Ovary (tissue), 10 donors: ENCODE measurements at places on chromosomes 4 and X.

GRCh38 chr4:99438405-99438780, 3.3 kb upstream of the ADH7 start:
- DNase-seq: no peak

GRCh38 chrX:10923466-10923865, 187.7 kb upstream of the HCCS start:
- no peak for DNase-seq

- no peak for DNase-seq
These were observed 23.0 kb upstream of the SLC25A4 start for GRCh38 chr4:185119927-185120630.

GRCh38 chr4:82381235-82381634, 7.4 kb upstream of the HNRNPD start:
- no peak for DNase-seq

GRCh38 chr4:57763070-57763469, 652.9 kb upstream of the IGFBP7 start:
- DNase-seq: no peak

DNA sequence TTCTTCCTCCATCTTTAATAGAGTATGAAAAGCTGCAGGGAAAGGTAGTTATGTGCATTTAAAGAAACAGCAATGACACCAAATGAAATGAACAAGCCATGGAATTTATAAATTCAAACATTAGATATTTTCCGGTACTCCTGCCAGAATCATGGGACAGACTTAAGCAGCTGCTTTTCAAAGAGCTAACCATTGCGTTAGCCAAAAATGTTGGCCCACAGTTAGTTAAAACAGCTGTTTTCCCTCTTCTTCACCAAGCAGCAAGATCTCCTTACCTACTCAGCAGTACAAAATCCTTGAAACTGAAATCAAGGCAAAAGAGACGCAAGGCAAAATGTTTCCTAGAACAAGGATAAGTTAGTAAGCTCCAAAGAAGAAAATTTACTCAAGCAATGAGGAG, 64.0 kb downstream of the MANBA start:
- no peak for DNase-seq

DNA sequence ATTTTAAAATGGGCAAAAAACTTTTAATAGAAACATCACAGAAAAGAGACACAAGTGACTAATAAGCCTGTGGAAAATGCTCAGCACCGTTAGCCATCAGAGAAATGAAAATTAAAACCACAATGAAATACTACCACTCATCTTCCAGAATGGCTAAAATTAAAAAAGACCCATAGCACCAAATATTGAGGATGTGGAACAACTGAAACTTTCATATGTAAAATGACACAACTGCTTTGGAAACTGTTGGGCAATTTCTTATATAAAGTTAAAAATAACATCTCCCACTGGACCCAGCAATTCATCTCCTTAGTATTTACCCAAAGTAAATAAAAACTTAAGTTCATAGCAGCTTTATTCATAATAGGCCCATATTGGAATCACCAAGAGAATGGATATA, 94.2 kb downstream of the TENM3 start:
- no peak for DNase-seq

GRCh38 chrX:114717921-114718320, 134.0 kb downstream of the HTR2C start:
- no peak for DNase-seq

DNA sequence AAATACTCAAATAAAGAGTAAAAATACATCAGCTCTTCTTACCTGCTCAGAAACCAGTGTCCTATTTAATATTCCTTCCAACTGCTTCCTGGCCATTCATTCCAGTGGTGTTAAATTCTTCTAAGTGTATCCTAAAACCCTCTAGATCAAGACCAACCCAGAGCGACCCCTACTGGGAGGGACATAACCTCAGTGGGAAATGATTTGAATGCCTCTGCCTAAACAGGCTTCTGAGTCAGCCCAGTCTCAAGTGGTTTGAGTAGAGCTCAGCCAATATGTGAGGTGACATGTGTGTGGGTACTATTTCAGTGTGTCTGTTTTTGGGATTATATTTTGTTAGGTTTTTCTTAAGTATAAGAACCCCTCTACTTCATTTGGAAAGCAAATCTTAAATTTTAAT, 133.6 kb upstream of the ARHGEF9 start:
- DNase-seq: no peak

DNA sequence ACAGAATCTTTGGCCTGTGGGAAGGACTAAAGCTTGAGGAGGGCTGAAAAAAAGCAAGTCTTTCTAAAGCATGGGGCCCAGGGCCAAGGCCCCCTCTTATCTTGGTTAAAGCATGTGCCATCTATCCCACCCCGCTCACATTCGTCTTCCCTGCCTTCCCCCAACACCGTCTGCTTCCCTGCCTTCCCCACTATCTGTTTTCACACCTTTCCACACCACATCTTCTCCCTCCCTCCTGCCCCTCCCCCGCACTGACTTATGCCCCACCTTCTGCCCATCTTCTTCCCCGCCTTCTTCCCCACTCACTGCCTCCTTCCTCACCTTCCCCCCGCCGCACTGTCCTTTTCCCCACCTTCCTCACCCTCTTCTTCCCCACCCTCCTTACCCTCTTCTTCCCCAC, 890 bp upstream of the NAP1L5 start:
- DNase-seq: no peak

DNA sequence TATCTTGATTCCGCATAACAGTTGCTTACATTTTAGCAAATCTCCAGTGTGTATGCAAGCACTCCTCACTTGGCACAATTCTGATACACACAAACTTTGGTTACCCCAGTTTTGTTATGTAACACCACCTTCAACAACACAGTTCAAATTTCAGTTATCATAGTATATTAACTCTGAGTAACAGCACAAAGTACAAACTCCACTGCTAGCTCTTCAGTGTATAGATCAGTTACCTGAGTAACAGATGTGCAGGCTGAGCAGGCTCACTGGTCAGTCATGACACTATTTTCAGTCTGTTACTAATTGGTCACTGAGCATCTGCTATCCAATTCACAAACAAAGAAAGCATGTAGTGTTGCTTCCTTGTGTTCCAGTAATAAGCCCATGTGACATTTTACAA, 55.4 kb downstream of the PKD2 start:
- no peak for DNase-seq

DNA sequence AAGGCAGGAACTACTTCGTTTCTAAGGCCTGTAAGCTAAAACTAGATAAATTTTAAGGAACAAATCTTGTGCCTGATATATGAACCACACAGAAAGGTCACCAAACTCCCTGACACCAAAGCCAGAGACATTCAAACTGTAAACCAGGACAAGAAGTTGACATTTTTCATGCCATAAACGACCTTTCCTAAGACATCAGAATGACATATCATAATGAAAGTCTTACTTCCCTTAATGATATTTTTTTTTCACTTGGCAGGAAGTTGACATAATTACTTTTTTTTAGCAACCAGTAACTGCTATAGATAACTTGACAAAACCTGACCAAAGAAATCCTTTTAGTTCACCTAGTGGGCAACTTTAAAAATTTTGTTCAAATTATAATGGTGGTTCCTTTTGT, 231.5 kb upstream of the AGTR2 start:
- DNase-seq: no peak

DNA sequence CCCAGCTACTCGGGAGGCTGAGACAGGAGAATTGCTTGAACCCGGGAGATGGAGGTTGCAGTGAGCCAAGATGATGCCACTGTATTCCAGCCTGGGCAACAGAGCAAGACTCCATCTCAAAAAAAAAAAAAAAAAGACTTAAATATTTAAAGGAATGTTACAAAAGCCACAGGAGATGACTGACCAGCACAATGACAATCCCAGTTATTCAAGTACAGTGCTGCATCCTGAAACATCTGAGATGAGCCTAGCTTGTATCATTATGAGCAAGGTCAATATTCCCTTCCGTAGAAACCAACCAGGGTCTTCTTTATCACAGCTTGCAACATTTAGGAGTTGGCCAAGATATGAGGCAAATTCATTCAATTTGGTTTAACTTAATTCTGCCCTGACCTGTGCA, 38.6 kb downstream of the LNX1 start:
- DNase-seq: no peak

DNA sequence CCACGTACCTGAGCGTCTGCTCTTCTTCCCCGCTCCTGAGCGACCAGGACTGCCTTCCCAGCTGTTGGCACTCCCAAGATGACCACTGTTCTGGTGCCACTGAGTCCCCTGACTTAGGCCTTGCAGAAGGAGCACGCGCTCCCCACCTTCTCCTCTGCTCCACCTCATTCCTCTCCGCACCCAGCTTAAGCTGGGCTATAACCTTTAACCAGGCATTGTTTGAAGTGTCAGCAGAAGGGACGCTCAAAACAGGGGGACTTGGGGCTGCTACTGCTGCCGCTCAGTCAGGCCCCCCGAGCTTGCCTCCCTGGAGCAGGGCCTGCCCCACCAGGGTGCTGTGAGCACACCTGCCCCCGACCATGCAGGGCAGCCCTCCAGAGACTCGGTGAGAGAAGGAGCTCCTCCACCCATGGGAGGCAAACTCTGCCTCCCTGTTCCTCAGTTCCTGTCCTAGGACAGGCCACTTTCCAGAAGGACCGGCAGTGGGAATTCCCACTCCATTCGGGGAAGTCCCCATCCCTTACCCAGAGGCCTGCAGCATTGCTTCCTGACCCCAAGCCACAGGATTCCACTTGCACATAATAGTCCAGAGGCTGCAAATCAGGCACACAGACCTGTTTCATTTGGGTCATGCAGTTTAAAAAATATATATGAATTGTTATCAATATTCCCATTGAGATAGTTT, 99.7 kb upstream of the ENPP6 start:
- no peak for DNase-seq

DNA sequence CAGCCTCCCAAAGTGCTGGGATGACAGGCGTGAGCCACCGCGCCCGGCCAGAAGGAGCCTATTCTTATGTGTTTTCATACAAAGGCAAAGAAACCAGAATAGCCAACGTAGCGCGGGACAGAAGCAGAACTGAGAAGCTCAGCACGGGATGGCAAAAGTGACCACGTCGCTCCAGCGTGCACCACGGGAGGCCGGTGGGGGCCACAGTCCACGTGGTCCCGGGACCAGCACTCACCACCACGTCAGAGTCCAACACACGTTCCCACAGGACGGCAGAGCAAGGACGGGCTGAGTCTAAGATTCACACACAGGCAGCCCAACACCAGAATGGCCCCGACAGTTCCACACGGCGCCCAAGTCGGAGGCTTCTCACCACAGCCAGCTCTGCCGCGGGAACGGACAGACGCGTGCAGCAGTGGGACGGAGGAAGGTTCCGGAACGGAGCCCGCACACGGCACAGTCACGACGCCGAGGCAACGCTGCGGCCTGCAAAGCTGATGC, 18.8 kb upstream of the GTPBP6 start:
- DNase-seq: no peak

DNA sequence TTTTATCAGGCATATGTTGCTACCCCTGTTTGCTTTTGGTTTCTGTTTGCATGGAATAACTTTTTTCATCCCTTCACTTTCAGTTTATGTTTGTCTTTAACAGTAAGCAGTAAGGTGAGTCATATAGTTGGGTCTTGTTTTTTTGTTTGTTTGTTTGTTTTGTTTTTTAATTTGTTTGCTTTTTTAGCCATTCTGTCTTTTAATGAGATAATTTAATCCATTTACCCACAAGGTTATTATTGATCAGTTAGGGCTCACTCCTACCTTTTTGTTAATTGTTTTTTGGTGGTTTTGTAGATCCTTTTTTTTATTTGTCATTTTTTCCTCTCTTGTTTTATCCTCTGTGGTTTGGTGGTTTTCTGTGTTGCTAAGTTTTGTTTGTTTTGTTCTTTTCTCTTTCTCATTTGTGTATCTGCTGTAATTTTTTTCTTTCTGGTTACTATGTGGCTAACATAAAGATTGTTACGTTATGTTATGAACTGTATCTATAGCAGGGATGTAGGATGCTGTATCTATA, 379.5 kb upstream of the MAD2L1 start:
- no peak for DNase-seq

GRCh38 chr4:150415213-150415612, 166.7 kb upstream of the MAB21L2 start:
- no peak for DNase-seq

DNA sequence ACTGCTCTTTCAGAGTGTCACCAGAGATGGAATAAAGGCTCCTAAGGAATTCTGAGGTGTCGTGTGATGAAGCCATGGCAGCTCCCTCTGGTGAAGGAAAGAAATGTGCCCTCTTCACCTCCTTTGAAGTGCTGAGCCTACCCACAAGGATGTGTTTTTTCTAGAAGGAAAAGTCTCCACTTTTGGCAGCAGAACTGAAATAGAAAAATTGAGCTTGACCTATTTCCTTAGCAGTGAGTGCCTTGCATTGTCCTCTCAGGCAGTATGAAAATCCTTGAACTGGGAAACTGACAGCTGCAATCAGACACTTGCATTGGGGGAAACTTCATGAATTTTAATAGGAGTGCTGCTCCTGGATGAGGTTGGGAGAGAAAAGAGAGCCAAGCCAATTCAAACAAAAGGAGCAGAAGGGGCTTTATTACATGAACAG, 95.2 kb downstream of the DCLK2 start:
- no peak for DNase-seq
